ENCODE measurements at places on chromosomes 6 and 20.

GRCh38 chr6:157604816-157605215 is 218.2 kb upstream of the SNX9 start:
- DNase-seq: no peak

DNA sequence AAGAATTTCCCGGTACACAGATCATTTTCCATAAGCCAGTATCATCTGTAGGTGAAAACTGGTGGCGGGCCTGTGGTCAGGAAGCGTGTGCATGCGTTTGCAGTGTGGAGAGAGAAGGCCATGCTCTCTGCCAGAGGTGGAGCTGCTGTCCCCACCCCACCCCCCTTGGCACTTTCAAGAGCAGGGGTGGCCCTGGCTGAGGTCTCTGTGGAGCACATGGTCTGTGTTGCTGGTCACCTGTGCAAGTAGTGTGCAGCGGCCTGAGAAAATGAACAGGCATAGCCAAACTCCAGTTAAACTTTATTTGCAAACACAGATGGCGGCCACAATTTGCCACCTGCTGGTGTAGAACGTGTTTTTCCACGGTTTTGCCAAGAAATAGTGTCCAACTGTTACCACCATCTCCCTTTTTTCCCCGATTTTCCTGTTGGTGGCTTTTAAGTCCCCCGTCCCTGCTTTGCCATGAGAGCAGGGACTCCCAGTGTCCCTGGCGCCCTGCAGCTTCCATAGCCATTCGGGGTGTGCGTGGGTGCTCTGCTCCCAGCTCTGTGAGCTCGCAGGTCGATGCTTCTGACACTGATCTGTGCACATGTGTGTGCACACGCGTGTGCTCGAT is 2.5 kb downstream of the ADRM1 start:
- no peak for DNase-seq

DNA sequence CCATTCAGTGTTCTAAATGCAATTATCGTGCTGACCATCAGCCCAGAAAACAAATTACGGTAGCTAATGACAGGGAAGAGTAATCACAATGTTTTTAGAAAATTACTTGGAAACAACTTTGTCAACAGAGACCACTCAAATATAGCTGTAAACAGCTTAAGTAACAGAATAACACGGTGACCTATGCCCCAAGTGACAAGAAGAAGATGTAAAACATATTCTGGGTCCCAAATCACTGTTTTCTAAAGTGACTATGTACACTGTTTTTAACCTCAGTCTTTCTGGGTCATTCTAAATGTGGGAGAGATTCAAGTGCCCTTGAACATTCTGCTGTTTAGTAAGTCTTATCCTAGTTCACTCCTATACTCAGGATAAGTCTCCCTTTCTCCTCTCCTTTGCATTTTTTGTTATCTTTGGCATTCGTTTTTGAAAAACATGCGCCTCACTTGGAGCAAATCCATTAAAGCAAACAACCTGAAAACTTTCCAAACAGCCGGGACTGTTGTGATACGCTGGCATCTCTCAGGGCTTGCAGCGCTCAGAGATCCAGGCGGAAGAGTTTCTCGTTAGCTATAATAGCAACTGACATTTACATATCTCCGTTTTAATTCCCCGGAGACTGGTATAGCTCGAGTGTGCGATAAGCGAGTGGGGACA is 114.5 kb upstream of the SOX4 start:
- peak; percentile 42 for DNase-seq

- DNase-seq: no peak
Observed at GRCh38 chr6:149221774-149222070, 95.8 kb upstream of the TAB2 start.

DNA sequence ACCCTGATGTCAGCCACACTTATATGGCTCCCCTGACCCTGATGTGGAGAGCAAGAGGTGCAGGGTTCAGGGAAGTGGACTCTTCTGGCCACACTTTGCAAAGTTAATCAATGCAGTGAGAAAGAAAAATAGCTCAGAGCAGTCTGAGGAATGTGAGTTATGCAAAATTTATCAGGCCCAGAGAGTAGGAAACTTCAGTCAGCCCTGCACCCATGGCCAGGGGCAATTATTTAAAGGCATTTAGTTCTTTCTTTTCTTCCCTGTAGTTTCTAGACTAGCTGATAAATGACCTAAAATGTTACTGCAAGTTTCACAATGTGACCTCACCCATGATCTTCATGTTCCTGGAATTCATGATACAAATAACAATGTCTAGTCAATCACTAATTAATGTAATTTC is 143.7 kb upstream of the GGTLC1 start:
- DNase-seq: no peak

GRCh38 chr6:6843057-6843627 is 254.6 kb downstream of the LY86 start:
- DNase-seq: no peak

DNA sequence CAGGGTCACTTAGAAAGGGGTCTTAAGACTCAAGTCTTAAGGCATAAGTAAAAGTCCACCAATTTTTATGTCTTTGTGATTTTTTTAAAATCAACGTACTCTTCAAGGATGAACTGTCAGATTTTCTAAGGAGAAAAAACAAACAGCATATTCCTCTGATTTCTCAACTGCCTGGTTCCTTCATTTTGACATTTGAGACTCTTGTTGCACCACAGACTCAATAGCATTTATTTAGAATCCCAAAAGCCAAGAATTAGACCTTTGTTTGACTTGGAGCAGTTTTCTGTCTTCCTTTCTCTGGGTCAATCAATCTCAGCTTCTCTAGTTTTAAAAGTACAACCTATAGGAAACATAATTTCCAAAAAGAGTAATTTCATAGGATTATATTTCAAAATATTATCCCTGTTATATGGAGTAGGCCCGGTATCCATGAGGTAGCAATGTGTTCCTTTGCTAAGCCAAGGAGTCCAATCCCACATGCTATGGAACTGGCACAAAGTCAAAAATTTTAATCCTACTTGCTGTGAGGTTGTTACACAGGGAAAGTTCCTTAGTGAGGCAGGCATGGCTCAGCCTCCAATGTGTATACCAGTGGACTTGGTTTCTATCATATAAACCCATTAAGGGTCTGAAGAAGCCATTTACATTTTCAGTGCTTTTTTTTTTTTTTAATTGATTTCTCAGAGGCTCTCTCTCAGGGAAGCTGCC is 405.7 kb downstream of the KIF16B start:
- no peak for DNase-seq

DNA sequence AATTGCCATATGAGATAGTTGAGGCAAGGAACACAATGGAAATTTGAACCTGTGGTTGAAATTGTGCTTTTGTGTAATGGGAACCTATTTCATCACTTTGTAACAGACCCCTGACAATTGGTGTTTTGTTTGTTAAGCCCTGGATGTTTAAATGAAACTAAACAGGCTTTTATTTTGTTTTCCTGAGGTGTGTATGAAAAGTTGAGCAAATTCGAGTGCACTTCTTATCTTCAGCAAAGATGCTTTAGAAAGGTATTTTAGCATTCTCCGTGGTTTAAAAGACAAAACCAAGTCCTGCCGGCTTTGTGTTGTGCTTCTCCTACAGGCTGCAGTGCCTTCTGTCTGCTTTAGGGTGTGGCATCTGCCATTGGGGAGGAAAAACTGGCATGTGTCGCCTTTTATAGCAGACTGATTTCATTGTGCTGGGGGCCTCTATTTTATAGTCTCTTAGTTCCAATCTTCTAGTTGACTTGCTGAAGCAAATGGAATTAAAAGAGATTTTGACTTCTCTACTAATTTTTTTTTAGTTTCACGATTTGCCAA is 2.2 kb upstream of the ARID1B start:
- DNase-seq: no peak

GRCh38 chr6:10963113-10963512 is 76.3 kb downstream of the SYCP2L start:
- DNase-seq: no peak

- no peak for DNase-seq
Observed at GRCh38 chr6:12947151-12947871, 230.7 kb downstream of the PHACTR1 start.

DNA sequence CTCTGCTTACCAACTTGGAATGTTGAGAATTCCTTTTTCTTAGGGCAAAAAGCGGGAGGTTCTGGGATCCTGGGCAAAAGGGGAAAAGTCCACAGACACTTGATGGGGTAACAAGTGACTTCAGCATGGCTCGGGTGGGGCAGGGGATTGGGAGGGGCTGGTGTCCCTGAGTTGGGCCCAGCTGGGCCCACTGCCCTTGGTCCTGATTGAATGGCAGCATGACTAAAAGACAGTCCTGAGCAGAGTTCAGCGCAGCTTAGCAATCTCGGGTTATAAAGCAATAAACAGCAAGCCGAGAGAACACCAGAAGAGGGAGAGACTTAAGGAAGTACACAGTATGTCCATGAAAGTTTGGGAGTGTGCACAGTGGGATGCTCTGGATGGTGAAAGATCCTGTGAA is 5.6 kb downstream of the PPP2R5D start:
- no peak for DNase-seq

- DNase-seq: no peak
Observed at GRCh38 chr6:134908906-134909516, 40.9 kb downstream of the ALDH8A1 start.

DNA sequence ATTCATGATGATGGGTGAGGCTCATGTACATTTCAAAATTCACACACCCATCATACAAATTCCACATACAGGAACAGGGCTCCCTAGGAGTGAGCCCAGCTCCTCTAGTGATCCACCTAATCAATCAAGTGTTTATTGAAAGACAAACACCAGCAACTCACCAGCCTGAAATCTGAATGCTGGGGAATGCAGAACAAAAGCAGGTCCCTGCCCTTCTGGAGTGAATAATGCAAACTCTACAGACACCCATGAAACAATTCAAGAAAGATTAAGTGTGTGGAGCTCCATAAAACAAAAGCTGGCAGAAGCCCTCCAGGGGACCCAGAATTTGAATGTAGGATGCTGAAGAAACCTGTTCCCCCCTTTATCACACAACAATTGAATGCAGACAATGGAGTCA is 396.7 kb upstream of the JARID2 start:
- DNase-seq: no peak

DNA sequence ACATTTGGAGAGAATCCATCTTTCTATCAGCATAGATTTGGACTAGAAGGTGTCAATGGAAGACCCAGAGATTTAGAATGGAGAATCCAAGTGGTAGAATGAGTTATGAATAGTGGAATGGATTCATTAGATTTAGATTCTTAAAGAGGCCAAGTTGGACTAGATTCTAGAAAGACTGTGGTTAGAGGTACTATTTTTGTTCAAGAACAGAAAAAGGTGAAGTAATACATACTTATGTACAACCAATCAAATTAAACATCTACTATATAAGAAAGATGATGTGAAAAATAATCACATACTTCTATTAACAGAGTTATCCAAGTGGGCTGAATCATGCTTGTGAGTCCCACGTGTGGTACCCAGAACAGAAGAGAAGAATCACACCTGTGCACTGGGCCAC is 33.8 kb upstream of the ADTRP start:
- no peak for DNase-seq

DNA sequence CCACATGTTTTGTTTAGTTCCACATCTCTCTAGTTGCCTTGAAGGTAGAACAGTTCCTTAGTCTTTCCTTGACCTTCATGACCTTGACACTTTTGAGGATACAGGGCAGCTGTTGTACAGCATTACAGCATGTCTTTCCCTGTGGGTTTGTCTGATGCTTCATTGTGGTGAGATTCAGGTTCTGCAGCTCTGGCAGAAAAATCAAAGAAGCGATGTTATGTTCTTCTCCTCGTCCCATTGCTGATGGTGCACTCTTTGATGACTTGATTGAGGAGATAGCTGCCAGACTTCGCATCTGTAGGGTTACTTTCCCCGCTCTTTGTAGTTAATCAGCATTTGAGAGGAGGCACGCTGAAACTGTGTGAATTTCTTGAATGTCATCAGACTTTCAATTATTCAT is 12.0 kb downstream of the CEBPB start:
- no peak for DNase-seq

DNA sequence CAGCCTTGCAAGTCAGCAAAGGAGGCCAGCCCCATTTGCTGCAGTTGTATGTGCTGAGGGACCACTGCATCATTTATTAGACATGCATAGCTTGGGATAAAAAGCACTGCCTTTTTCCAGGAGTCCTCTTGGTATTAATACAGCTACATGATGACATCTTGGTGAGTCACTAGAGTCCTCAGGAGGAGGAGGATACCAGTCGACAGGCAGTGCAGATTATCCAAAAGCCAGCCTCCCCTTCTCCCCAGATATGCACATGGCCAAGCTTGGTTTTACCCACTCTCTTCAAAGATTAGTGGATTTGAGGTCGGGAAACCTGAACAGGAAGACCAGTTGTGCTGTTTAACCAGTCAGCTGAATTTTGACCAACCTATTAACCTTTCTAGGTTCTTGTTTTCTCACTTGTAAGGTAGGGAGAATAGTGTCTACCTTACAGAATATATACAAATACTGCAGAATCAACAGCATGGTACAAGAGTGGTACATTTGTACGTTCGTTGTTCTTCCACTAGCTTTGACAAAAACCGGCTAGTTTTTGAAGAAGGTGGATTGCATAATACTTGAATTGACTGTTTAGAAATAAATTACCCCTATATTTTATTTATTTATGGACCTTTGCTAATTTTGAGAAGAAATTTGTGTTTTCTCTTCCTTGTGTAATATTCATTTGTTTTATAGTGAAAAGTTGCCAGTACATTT is 31.9 kb downstream of the VAPB start:
- no peak for DNase-seq

DNA sequence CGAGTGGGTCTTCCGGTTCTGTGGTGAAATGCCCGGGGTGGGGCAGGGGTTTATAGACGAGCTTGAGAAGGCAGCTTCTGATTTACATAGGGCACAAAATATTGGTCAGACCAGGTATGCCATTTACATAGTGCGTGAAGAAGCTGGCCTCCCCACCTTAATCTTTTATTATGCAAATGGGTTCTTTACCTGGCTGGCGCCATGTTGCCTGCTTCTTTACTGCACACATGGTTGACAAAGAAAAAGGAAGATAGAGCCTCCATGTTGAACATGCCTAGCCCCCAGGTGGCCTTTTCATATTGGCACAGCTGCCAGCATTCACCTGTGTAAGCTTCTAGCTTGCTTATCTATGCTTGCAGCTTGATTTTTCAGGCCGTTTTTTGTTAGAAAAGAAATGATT is 276.2 kb downstream of the PHACTR1 start:
- DNase-seq: no peak

- no peak for DNase-seq
Observed at GRCh38 chr20:50713657-50714101, 17.7 kb upstream of the PARD6B start.

DNA sequence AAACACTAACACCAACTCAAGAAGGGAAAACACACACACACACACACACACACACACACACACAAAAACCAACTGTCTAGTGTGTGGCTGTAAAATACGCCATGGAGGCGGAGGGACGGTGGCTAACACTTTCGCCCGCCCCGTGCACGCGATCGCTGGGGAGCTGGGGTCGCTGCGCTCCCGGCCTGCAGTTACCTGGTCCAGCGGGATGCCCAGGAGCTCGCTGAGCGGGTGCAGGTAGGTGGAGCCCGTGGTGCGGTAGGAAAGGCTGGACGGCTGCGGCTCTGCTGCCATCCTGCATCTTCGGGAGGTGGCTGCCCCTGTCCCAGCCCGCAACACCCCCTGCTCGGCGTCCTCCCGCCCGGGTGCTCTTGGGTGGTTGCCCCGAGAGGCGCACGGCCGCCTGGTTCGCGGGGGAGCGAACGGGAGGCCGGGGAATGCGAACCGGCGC is 303 bp downstream of the MBOAT1 start:
- DNase-seq: peak; percentile 38

GRCh38 chr6:135699705-135700104 is 151.8 kb upstream of the PDE7B start:
- DNase-seq: no peak

Data from NCI-H1092 treated with DMSO at 0.1 percent for 48 hours (cell line).